ENCODE measurements at places on chromosomes 3 and 15. TPM values are rescaled to one million over a fixed set of nuclear protein-coding genes. Genes with fewer than 3 reads are reported as not detected.

The IL17RE gene
- 5.7 TPM for total RNA-seq

The ATOSA gene
- total RNA-seq = 59.4 TPM

The SLC6A1 gene
- total RNA-seq = 4.6 TPM

The CCR3 gene
- not detected for total RNA-seq

The GTF2A2 gene
- 26.7 TPM for total RNA-seq

The NME9 gene
- total RNA-seq = not detected

The CCDC191 gene
- 2.3 TPM for total RNA-seq

DNA sequence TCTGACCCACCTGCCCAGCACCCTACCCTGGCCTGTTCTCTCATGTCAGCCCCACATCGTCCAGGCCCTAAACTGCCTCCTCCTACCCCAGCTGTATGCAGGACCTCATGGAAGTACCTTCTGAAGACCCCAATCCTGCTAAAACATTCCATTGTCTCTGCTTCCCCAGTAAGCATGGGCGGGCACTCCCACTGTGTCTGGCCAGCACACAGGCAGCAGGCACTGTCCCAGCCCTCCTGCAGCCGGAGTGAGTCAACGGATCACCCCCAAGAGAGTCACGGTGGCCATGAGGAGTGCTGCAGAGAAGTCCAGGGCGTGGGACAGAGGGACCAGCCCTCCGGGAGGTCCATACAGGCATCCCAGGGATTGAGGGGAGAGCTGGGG, 36.4 kb upstream of the SLCO2A1 start:
- DNase-seq = no peak

- DNase-seq = no peak
Observed at GRCh38 chr15:38554354-38554753, 10.3 kb downstream of the RASGRP1 start.

DNA sequence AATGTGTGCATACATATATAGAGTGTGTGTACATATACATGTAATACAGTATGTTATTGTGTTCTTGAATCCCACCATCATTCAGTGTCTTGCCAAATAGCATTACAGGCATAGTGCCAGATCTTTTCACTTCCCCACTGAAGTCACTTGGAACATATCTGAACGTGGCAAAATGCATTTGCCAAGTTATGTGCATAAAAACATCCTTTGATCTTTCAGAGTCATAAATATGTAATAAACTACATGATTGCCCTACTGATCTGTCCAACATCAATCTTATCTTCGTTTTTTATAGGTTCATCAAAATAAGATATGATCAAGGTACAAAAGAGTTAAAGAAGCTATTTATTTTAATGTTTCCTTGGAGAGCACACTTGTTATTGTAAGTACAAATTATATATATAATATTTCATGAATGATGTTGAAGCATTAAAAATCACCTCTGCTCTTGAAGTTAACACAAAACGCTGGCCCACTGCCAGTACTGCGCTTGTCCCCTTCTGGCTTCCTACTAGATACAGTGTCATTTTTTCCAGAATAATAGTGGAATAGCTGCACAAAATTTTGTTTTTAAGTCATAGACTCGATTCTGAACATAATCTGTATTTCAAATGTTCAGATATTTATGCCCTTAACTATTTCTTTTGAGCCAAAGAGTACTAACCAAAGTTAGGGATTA, 549.5 kb upstream of the ARRDC4 start:
- no peak for DNase-seq

DNA sequence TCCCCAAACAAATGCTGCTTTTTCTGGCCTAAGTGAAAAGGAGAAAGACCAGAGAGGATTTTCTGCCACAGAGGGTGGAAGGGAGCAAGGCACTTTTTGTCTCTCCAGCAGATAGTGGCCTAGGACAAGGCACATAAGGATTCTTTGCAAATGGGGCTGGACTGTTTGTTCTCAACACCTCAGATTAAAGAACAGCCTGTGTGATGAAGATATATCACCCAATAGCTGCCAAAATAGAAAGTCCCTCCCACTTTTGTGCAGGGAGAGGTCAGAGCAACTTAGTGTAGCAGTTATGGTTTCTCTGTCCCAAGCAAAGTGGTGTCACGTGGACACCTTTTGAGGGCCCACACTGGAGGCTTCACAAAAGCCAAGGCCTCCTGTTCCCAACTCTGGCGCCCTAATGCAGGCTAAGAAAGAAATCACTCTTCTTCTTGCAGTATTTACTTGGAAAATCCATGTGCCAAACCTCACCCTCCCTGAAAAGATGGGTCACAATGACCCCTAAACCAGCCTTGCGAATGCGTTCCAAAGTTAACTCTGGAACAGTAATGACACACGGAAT, 84.9 kb downstream of the LRIG1 start:
- no peak for DNase-seq

- no peak for DNase-seq
Observed at GRCh38 chr3:163368168-163368567, 1710.1 kb downstream of the SI start.

GRCh38 chr3:147619921-147620560, 210.9 kb downstream of the ZIC1 start:
- DNase-seq = no peak

GRCh38 chr15:88218557-88219221, 37.9 kb downstream of the NTRK3 start:
- DNase-seq = no peak

GRCh38 chr3:152419748-152420147, 151.0 kb downstream of the MBNL1 start:
- DNase-seq = no peak

- no peak for DNase-seq
Observed at GRCh38 chr3:58434990-58435389, 1.4 kb upstream of the PDHB start.

DNA sequence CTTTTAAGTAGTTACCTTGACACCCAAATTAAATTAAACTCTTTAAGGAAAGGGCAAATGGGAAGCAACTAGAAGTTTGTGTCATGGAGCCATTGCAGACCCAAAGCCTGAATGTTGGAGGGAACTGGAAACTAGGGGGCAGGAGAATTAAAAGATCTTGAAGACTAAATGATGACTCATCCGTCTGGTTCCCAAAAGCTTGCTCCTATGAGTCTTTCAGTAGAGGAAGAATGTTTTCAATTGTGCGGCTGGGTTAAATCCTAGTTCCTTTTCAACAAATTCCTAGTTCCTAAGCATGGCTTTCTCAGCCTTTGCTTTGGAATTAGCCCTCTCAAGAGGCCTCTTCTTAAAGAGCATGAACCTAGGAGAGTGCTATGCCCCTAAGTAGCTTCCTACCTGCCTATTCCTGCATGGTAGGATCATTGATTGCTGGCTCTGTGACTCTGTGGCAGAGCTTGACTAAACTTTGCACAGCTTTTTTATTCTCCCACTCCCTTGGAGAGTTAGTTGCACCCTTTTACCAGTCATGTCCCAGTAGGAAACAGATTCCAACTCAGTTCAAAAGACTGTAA, 17.7 kb downstream of the CLEC3B start:
- no peak for DNase-seq

GRCh38 chr3:106466881-106467280, 598.1 kb upstream of the CBLB start:
- DNase-seq = no peak

DNA sequence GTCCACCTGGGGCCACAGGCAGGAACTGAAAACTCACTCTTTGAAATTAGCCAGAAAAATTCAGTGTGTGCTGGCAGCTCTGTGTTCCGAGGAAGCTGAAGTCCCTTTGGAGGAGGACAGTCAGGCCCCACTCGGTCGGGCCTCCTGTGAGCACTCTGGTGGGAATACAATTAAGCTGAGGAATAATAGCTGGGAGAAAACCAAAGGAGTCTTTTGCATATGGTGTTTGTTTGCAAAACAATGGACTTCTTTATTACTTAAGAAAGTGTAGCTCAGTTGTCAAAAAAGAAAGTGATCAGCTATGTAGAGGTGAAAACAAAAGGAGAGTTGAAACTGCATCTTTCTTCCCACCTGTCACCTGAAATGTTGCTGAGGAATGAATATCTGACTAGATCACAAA, 202.5 kb downstream of the MEIS2 start:
- DNase-seq = no peak

GRCh38 chr15:79922512-79923078, 25.8 kb upstream of the MTHFS start:
- DNase-seq = no peak

DNA sequence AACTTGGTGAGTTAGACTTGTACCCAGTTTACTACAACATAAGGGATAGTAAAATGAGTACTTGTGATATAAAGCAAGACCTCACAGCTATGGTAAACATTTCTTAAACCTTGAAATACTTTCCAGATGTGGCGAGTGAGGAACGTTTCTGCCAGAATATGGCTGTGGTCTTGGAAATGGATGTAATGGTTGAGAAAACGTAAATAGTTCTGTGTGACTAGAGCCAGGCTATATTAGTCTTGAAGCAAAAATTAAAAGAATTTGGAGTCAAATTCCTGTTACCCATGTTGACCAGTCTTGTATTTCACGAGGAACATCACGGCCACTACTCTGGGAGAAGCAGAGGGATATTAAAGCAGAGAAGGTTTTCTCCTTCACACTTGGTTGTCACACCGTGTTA, 15.3 kb downstream of the OR4F15 start:
- DNase-seq = no peak

DNA sequence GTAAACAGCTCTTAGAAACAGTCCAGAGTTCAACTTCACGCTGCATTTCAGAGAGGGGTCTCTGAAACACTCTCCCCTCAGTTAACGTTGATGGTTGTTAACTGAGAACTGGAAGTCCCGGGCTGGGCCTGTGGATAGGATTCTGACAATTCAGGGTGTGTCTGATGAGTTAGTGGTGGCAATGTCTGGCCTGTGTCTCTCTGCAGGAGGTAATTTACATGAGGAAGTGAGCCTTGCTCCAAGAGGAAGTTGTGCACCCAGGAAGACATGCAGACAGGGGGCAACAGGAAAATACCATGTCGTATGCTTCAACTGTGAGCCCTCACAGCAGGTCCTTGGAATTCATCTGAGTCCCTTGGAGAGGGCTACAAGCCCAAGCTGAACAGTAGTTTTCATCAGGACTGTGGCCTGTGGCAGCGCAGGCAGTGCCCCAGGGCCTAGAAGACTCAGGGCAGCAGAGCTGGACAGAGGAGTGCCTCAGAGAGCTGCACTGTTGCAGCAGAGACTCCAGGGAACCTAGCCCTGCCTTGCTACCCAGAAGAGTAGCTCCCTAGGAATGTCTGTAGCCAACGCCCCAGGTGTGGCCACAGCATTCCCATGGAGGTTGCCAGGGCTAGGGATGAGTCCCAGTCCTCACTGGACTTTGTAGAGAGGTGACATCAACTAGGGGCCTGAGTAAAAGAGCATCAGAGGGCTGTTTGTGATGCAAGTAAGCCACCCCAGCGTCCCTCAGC, 104.6 kb upstream of the SELENOK start:
- no peak for DNase-seq

DNA sequence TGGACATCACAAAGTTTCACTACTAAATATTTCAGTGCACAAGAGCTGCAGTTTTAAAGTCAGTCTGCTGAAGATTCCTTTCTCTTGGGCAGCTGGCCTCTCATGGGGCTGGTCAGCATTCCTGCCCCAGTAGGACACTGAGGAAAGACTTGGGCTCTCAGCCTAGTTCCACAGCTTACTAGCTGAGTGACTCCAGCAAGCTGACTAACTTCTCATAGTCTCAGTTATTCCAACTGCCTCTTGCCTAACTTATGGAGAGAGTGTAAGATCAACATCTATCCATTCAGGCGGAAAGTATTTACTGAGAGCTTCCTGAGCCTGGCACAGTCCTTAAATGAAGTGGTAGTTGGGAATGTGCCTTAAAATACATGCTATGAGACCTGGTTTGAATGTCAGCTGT, 27.0 kb downstream of the TM4SF4 start:
- no peak for DNase-seq

DNA sequence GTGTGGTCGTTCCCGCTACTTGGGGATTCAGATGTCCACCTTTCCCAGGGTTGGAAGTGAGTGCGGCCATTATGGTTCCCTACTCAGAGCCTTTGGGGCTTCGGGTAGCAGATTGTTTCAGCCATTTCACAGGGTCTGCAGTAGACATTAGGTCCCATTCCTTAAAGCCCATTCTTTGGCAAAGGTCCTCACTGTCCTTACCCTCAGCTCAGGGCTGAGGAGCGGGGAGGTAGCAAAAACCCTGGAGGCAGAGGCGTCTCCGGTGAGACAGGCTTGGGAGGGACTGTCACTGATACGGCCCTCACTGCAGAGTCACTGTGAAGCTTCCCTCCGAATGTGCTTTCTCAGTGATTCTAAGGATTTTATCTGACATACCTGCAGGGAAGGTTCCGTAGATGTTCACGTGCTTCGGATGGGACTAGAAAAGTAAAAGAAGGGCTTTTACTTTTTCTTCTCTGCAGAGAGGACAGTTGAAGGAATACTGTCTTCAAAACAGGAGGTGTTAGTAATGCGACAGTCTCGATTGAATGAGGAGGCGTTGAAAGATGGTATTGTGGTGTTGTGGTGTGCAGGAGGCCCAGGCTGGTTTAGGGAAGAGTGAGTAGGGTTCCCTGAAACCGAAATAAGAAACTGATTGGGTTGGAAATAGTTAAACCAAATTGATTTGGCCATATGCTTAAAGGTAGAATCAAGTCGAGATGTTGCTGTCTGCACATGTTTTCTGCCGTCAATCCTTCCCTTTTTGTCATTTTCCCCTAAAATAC, 630 bp downstream of the ATP6V1A start:
- DNase-seq = no peak
